Stimulated activated CD4-positive, alpha-beta T cell treated with anti-CD3 and anti-CD28 coated beads, Interleukin-15, amount 100 ng/mL, for 1 hour (primary cell): ENCODE measurements at places on chromosomes 12 and 14.

- DNase-seq = no peak
These were observed 147.6 kb downstream of the BRMS1L start for GRCh38 chr14:35973770-35974169.

- no peak for DNase-seq
These were observed 232.1 kb downstream of the FOXN3 start for GRCh38 chr14:89184952-89185351.

- no peak for DNase-seq
These were observed 64.0 kb upstream of the ATF1 start for GRCh38 chr12:50699940-50700339.

- DNase-seq = no peak
These were observed 20.0 kb downstream of the ITGA7 start for GRCh38 chr12:55687746-55688145.

DNA sequence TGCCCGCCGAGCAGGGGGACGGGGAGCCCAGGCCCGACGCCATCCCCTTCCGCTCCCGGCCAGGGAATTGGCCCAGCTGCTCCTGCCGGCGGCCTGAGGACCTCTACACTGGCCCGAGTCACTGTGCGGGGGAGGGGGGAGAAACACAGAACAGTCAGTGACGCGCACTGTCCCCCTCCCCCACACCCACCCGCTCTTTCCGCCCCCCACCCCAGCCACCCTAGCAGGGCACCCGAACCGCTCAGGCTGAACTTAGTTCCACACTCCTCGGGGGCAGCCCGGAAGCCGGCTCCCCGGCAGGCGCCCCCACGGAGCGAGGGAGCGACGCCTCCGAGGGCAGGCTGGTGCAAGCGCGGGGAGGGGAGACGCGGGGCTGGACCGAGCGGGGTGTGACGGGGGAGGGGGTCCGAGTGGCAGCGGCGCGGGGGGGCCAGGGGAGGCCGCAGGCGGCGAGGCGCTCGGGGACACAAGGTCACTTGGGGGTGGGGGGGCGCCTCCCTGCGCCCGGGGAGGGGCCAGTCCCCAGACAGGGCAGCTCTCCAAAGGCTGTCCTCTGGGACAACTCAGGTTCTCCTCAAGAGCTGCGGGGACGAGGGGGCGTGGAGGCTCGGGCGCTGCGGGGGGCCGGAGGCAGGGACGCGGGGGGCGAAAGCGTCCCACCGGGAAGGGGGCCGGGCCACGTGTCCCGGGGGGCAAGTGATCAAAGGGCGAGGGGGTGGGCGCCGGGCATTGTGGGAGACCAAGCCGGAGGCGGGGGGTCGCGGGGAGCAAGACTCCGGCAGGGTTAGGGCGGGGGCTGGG, 648 bp downstream of the CHD4 start:
- DNase-seq = peak; percentile 55
